ENCODE measurements at places on chromosomes 2 and 18. TPM values are rescaled to one million over a fixed set of nuclear protein-coding genes. Genes with fewer than 3 reads are reported as not detected.

GRCh38 chr2:231786177-231786916, at the start of gene COPS7B:
Gene COPS7B, plus strand, starts transcription at chr2:231786445. Its CDS starts 2,126 bp downstream, at chr2:231788571.
- peak; percentile 77 for DNase-seq

DNA sequence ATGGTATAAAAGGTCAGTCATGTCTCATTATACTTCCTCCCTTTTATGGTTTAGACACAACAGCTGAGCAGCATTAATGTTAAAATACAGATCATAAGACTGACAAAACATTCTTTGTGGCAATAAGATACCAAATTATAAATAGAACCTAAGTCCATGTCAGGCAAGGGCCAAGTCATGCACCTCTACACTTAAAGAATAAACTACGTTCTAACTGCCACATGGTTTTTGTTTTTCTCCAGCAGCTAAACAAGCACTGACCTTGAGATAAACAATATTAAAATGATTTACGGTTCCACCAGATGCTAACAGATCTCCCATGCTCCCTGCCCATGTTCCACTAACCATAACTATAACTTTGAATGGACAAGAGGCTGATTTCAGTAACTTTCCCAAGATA, 368.6 kb upstream of the TFPI start:
- DNase-seq, result no peak

- DNase-seq, result no peak
These were observed 67.9 kb upstream of the RAPGEF4 start for GRCh38 chr2:172667581-172668325.

DNA sequence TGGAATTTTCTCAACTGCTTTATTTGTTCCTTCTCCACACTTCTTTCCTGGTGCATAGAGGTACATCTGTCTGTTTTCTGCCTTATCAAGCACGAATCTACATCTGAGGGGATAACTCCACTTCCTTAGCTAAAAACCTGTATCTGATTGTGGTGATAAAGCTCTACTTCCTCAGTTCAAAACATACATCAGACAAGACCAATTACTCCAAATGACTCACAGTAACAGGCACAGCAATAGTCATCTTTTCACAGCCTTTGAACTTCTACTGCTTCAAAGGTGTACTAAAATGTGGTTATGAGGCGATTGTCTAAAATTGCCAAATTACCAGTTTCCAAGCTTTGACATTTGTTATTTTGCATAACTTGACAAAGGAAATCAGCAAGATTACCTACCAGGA, 803.6 kb upstream of the ZEB2 start:
- no peak for DNase-seq

DNA sequence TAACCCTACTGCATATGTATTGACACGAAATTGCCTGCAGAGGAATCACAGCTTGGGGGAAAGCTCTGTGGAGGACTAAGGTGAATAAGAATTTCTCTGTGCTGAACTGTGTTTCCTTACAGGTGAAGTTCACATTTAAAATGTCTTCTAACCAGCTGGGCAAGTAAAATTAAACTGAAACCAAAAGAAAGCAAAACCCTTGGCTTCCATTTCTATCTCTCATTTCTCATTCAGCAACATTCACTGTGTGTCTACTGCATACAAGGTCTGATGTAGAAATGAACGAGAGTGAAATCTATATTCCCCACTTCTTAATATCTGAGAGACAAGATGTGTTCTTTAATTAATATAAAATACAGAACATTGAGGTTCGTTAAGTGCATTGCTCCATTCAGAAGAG, 397.3 kb downstream of the SOX11 start:
- DNase-seq, result no peak

- no peak for DNase-seq
These were observed 814.0 kb downstream of the SLC4A3 start for GRCh38 chr2:220441404-220441803.

GRCh38 chr2:141399270-141399669, 731.5 kb downstream of the LRP1B start:
- no peak for DNase-seq

DNA sequence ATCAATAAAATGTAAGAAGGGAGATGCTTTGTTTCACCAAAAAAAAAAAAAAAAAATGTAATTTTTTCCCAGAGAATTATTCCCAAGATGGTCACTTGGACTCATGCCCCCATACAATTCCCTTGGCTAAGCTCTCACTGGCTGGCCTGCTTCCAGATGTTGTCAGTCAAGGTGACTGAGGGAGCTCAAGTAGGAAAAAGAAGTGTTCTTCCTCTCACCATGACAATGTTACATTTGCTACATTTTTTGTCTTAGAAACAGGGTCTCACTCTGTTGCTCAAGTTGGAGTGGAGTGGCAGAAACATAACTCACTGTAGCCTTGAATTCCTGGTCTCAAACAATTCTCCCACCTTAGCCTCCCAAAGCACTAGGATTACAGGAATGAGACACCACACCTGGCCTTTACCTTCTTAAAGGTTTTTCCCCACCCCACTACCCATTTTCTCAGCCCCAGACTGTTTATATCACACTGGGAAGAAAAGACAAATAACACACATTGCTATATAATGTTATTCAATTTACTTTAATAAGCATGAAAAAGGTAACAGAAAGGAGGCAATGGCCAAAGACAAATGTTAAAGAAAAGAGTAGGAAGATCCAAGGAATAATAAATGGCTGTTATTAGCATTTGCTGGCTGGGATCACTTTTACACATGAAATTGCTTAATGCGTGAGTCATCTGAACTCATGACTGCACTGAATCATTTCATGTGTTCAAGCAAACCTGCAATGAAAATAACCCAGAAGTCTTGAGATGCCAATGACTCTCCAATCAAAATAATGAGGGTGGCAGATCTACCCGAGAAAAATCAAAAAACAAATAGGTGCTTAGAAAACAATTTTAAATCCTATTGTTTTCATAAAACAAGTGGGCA, 45.2 kb downstream of the ACVR1 start:
- DNase-seq, result no peak

DNA sequence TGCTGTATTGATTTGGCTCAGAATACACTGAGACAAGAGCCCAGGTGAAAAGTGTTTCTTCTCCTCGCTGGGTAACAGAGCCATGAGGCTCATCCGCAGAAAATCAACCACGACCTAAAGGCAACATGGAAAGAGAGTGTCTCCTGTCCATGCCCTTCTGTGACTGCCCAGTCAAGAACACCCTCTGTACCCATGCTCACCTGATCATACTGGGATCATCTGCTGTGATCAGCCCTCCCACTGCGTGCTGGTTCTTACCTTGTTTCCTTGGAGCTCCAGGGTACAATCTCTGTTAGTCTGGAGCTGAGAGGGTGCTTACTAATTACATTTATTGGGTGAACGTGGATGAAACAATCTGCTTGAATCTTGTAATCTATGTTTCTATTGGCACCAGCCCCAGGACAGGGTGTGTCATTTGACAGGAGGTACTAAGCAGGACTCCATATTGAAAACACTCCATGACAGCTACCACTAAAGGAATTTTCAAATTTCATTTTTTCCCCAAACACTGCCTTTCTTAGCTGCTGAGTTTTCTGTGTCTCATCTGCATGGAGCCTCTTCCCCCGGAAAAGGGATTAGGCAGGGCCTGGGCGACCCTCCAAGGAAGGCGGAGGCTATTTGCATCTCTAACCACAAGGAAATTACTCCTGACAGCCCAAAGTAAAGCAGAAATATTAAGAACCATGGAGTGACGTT, 39.7 kb upstream of the GRP start:
- DNase-seq, result no peak

DNA sequence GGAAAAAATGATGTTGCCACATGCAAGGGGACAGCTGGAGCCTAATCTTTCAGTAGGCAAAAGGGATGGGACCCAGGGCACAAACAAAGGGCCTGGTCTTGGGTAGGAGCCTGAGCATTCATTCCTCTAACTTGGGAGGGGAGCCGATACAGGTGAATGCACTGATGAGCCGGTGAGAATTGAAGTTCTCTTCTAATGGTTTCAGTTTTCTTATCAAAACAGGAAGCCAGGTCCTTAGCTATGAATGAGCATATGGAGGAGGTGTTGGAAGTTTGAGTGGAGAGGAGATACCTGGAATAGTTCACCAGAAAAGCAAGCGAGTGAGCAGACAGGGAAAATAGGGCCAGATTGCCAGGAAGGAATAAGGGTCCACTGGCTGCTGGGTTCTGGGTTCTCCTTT, 10.1 kb downstream of the DPP4 start:
- no peak for DNase-seq

- no peak for DNase-seq
These were observed 427.5 kb downstream of the LRATD1 start for GRCh38 chr2:15059870-15060512.

DNA sequence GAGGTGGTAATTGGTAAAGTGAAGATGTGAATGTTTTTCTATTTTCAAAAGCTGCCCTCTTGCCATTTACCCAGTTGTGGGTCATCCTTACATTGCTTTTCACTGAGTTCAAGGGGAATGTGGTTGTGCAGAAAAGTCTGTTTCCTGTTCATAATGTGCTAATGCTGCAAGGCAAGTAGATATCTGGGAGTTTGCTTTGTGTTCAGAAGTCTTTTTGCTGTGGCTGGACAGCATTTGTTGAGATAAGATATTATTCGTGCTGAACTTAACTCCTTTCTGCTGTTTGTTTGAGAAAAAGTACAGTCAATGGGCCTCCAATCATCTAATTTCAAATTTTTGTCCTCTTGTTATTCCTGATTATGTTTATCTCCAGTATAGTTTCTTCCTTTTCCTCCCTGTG, 263.2 kb downstream of the LTBP1 start:
- no peak for DNase-seq

GRCh38 chr2:159089543-159089942, 121.1 kb downstream of the TANC1 start:
- peak; percentile 53 for DNase-seq

- no peak for DNase-seq
These were observed 20.0 kb downstream of the KCNF1 start for GRCh38 chr2:10931710-10932255.

DNA sequence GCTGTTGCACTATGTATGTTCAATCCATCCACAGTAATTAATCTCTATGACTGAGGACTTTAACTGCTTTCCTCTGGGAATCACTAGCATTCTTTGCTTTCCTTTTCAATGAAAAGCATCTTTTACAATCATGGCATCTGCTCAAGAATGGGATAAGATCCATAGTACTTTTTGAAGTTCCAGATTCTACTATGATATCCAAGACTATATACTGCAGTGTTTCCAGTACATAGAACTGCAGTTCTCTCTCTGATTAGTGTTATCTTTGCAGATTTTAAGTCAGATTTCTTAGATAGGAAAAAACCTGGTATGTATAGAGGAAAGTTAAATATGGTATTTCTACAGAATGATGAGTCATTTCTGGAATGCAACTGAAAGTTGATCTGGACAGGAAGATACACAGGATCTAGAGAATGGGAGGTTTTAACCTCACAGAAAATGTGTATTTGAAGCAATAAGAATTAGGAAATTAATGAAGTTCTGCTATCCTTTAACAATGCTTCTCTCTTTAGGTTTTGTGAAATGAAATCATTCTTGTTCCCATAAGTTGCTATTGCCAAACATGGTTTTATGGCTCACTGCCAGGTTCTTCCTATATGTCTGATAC, 670.7 kb downstream of the ERBB4 start:
- no peak for DNase-seq

GRCh38 chr2:80482276-80482675, 177.7 kb upstream of the LRRTM1 start:
- no peak for DNase-seq

GRCh38 chr2:152730591-152731333, 12.3 kb downstream of the ARL6IP6 start:
- no peak for DNase-seq

GRCh38 chr2:27080603-27080936, 2.2 kb downstream of the EMILIN1 start:
- DNase-seq, result no peak

GRCh38 chr18:25814841-25815458, 275.5 kb downstream of the SS18 start:
- DNase-seq, result no peak

DNA sequence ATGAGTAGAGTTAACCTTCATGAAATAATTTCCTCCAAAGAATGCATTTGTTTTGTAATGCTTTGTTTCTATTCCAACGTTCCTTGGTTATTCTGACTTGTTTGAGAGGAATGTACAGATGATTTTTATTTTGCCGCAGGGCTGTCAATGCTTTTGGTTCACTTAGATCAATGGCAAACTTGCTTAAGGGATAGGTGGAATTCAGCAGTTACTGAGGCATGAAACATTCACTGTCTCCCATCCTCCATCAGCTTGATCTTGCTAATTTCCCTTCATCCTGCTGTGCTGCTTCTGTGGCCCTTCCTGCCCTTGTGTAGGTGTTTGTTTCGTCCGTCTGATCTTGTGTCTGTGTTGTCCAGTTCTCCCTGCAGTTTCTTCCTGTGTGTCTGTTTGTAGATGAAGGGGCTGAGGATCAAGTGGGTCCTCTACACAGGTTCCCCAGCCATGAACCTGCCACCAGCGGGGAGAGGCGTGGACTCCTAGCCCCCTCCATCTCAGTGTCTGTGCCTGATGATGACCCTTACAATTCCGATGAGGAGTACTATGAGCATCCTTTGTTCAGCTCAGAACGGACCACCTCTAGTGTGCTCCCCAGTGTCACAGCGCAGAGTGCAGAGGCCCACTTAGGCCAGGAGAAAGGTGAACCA, 84.2 kb upstream of the UNC80 start:
- DNase-seq, result no peak

DNA sequence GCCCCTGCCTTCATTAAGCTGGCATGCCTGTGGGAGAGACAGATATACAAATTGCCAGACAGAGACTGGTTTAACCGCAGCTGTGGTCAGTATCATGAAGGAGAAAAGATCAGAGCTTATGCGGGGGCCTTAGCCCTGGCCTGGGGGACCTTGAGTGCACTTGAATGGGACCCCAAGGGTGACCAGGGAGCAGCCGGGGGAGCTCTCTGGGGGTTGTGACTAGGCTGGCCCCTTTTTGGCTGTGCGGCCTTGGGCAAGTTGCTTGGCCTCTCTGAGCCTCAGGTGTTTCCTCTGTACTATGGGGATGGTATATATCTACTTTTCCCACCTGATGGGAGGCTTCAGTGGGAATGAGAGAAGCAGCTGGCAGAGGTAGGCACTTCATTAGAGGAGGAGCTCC, 35.7 kb downstream of the INHBB start:
- DNase-seq, result no peak

GRCh38 chr2:157124731-157125130, 132.8 kb upstream of the GALNT5 start:
- no peak for DNase-seq

DNA sequence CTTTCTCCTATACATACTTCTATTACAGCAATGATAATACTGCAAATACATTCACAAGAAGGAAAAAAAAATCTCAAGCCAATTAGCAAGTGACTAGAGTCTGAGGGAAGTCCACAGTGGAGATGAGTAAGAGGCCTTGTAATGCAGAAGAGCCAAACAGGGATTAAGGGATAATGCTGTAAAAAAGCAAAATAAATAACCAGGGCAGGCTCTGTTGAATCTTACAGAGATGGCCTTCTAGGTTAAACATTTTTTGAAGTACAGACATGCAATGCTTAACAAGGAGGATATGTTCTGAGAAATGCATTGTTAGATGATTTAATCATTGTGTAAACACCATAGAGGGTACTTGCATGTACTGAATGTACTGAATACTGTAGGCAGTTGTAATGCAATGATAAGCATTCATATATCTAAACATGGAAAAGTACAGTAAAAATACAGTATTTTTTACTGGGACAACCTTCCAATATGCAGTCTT, 122.1 kb upstream of the RMDN2 start:
- no peak for DNase-seq

Gene IKZF2
- total RNA-seq, result 6.8 TPM

Gene L3MBTL4
- total RNA-seq, result 3.5 TPM

Gene ABCG5
- not detected for total RNA-seq

Gene CNDP1
- not detected for total RNA-seq

Gene MAP3K19
- not detected for total RNA-seq

Gene UCN
- total RNA-seq, result 1.5 TPM

Gene PLA2R1
- total RNA-seq, result 2.3 TPM

Gene BABAM2
- total RNA-seq, result 58.9 TPM

Gene DES
- 15,954 TPM for total RNA-seq

Gene CXCR4
- 3.2 TPM for total RNA-seq

Gene GMCL1
- total RNA-seq, result 5.3 TPM

All from left ventricle myocardium inferior (tissue), 1 donor.